Hair follicular keratinocyte (primary cell): ENCODE measurements at places on chromosomes 6 and 20. TPM values are rescaled to one million over a fixed set of nuclear protein-coding genes. Genes with fewer than 3 reads are reported as not detected.

The PRKN gene
- 0.39 TPM in 1 of 2 replicates, not detected in the other for total RNA-seq

The ISM1 gene
- total RNA-seq: 1.0 and 4.4 TPM in 2 replicates

The ECT2L gene
- not detected in 2 replicates for total RNA-seq

The DOK5 gene
- not detected in 2 replicates for total RNA-seq

The RWDD2A gene
- total RNA-seq: 0.72 and 1.8 TPM in 2 replicates

The ZNF322 gene
- 4.9 and 6.2 TPM in 2 replicates for total RNA-seq

The FAM209B gene
- not detected in 2 replicates for total RNA-seq
